ENCODE measurements at places on chromosomes 4 and X.

DNA sequence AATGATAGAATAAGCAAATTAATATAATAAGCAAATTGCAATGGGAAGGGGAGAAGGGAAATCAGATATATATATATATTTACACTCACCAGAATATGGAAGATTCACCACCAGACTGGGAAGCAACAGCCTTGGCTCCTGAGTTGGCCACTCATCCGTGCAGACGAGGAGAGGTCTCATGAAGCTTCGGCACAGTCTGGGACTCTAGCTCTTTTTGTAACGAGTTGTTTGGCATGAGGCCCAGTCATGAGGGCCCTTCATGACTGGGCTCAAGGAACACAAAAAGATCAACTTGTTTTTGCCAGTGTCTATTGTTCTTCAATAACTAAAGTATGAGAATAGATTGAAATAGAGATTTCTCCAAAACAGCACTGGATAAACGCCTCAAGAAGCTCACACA is 176.4 kb downstream of the ADGRA3 start:
- DNase-seq: no peak

DNA sequence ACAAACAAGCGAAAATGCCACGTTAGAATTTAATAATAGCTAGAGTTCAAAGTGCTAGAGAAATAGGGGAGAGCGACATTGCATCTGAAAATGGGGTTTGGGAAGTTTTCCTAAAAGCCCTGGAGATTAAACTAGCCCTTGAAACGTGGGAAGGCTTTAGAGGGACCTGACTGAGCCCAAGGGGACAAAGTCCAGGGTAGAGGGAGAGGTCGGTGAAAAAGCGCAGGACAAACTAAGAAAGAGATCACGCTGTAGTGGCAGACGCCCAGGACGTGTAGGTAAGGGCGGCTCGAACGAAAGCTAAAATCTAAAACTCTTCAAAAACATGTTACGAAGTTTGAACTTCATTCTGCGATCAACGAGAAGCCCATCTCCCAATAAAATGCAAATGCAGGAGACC is 1.1 kb upstream of the ATP11C start:
- no peak for DNase-seq

- DNase-seq: peak; percentile 16
These were observed 2.2 kb downstream of the PCDH10 start for GRCh38 chr4:133151341-133151690.

DNA sequence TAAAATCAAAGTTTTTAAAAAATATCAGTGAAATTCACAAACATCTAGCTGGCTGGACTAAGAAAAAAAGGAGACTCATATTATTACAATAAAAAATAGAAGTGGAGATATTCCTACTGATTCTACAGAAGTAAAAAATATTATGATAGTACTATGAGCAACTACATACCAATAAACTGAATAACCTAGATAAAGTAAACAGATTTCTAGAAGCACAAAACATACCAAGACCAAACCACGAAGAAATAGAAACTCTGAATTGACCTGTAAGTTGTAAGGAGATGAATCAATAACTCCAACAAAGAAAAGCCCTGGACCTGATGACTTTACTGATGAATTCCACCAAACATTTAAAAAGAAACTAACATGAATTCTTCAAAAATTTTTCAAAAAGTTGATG is 867.3 kb downstream of the PCDH18 start:
- no peak for DNase-seq

GRCh38 chr4:11106759-11107158 is 321.9 kb downstream of the HS3ST1 start:
- no peak for DNase-seq
